ENCODE measurements at places on chromosomes 3 and 15.

DNA sequence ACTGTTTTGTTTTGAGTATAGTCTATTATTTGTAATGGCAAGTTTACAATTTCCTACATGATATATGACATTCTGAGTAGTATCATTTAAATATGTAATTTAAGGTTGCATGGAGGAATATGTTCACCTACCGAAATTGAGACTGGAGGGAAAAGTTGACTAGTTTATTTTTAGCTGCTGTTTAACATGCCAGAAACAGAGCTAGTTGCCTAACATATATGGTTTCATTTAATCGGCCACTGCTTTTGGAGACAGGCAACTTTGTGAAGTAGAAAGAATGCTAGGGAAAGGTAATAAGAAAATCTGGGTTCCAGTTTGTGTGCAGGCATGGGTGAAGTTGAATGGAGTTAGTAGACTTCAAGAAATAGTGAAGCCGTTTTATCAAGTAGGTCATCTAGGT lies 342.1 kb upstream of the CBLB start:
- no peak for DNase-seq

- no peak for DNase-seq
Measured at GRCh38 chr3:185342459-185343174, 20.3 kb upstream of the MAP3K13 start.

DNA sequence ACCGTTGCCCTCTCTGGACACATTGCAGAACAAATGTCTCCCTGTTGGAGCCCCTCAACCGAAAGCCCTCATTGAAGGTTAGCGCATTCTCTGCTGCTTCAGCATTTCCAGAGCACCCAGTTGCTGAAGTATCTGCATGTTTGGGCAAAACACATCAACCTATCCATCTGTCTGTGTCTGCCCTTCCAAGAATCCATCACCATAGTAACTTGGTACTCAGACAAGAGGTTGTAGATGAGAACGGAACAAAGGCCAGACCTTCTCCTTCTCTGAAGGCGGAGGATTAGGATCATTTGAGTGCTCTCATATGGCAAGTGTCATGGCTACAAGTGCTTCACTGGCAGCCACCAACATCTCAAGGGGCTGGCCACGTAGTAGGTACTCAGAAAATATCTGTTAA lies 23.1 kb upstream of the RHO start:
- no peak for DNase-seq

- no peak for DNase-seq
Measured at GRCh38 chr15:41506796-41507341, 6.8 kb downstream of the LTK start.

- no peak for DNase-seq
Measured at GRCh38 chr3:149618151-149619123, 39.4 kb downstream of the WWTR1 start.

- DNase-seq: no peak
Measured at GRCh38 chr3:5489536-5489935, 302.0 kb downstream of the EDEM1 start.

DNA sequence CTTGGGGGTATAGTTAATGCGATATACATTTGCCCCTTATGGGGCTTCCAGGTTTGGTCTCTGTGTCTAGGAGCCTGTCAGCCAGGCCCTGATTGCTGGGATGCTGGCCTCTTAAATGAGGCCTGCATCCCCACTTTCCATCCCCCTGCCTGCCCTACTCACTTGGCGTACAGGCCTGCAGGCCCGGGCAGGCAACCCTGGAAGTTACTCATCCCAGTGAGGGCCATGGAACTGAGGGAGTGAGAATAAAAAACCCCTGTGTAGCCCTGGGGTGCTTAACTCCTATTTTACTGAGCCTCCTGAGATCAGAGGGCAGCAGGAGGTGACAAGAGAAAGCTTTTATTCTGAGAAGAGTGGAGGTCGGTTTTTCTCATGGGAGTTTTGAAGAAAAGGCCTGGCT lies 2.0 kb downstream of the DISP2 start:
- no peak for DNase-seq

DNA sequence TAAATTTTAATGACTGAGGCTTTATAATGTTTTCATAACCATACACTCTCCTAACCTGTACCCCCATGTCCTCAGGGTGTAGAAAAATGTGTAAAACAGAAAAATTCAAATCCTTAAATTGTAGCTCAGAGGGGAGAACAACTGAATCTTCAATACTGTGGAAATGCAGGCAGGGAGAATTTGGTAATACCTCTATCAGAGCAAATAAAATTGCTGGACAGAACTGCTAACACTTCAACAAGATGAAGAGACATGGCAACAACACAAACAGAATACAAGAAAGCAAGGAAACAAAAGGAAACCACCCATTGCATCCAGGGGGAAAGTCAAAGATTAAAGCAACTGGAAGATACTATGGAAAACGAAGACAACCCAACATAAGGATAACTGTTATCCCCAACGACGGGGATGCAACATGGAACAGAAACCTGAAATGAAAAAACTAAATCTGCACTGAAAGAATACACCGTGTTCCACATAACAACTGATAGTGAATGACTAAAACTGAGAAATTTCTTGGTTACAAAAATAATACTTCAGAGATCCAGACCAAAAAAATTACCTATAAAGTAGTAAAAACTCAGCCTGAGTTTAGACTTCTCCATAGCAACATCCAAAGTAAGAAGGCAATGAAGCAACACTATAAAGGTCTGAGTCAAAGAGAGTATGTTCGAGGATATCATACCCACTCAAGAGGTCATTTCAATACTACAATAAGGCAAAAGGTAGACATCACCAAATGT lies 48.5 kb downstream of the HACD2 start:
- no peak for DNase-seq

GRCh38 chr3:9749296-9749644 lies 482 bp upstream of the OGG1 start:
- no peak for DNase-seq

- no peak for DNase-seq
Measured at GRCh38 chr15:81161160-81161673, 27.1 kb downstream of the CFAP161 start.

- DNase-seq: no peak
Measured at GRCh38 chr15:99126930-99127329, 22.1 kb downstream of the SYNM start.

DNA sequence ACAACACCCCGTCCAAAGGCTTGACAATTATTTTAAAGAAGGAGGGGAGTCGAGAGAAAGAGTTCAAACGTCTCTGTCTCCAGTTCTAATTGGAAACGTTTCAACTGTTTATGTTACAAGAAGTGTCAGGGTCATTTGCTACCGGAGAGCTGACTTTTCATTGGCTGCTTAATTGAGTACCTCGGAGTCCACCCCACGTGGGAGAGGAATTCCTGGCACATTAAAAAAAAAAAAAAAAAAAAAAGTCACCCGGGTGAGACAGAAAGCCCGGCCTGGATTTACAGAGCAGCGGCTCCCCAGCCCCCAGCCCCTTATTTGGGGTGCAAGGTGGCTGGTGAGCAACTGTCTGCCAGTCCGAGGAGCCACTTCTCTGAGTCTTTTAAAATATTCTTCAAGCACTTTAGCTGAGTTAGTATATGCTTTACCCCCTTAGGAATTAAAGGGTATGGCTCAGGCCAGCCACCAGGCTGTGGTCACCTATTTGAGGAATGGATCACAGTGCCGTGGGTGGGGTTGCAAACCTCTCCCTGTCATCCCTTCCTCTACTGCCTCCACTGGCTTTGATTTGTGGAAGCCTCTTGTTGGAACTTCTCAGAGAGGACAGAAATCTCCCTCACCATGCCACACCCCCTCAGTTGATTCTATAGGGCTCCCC lies 3.9 kb upstream of the TLE3 start:
- DNase-seq: no peak

Measured in activated T-cell treated with anti-CD3 and anti-CD28 coated beads, Interleukin-2, amount 50 U/mL, for 1 hour (primary cell).